WERI-Rb-1 (cell line): ENCODE measurements at places on chromosomes 5 and 9.

DNA sequence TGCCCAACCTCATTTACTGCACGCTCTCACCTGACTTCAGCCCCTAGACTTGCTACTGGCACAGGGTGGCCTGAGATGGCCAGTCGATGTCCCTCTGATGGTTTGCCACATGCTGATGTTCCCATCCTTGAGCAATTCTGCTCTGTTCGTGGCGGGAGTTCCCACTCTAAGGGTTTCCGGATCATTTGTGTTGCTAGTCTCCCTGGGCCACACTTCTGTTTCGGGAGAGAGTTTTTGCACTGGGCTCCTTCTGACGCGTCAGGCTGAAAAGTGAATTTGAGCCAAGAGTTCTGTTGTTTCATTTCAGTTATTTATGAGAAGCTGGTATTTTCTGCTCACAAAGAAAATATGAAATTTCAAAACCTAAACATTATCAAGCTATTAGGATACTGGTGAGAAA lies 597.7 kb downstream of the BNC2 start:
- DNase-seq = no peak

DNA sequence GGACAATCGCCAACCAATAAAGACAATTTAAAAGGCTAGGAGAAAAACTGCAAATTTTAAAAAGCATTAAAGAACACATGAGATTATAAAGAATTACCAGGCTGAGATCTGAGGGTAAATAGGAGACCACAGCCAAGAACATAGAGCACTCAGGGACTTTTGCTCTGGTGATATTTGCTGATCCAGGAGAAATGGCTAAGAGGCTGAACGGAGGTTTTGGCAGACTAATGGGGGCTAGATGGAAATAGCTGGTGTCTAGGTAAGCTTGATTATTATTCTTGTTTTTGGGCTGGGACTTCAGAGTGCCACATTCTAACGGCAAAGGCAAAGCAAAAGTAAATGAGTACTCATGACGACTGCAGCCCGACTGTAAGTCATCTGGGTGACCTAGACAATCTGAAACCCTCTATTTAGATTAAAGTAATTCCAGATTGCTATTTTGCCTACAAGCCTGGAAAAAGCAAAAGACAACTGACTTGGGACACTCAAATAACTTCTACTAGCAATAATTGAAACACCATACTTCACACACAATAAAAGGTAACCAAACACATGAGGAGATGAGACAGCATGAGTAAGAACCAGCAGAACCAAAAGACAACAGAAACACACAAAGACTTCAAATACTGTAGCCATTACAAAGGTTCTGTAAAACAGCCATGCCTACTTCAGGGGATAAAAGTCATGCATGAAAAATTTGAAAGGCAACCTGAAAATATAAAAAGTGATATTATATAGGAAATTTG lies 68.8 kb downstream of the JAKMIP2 start:
- no peak for DNase-seq

DNA sequence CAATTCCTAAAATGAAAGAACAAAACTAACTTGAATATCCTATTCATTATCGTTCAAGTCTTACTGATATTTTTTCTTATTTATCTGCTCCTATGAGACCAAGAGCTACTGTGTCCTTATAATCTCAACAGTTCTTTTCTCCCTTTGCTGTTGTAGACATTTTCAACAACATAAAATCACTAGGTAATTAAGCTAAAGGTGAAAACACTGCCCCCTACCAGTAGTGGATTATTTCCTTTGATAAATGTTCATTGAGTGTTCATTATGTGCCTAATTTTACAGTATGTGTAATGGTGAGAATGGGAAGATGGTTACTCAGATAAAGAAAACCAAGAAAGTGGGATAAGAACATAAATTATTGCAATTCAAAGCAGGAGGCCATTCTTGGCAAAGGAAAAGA lies 41.4 kb upstream of the PAPPA start:
- no peak for DNase-seq

- no peak for DNase-seq
Observed at GRCh38 chr9:78396087-78396486, 99.2 kb downstream of the PSAT1 start.

- DNase-seq = no peak
Observed at GRCh38 chr5:180804129-180804618, 1.6 kb upstream of the MGAT1 start.

DNA sequence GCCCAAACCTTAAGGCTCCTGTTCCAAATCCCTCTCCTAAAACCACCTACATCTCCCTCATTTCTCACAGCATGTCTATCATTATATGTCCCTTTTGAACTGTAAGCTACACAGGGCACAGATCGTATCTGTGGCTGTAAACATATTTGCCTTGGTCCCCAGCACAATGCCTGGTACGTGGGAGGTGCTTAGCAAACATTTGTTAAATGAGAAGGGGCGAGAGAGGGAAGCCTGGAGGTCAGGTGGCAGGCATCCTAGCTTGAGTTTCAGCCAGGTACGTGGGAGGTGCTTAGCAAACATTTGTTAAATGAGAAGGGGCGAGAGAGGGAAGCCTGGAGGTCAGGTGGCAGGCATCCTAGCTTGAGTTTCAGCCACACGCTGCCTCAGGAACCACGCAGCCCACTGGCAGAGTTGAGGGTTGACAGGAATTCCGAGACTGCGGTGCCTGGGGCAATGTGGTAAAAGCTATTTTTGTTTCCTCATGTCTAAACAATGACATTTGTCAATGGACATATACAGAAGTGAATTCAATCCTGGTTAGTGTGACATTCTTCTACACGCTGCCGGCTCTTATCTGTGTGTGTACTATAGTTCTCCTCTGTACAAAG lies 113.6 kb downstream of the EFNA5 start:
- DNase-seq = no peak

GRCh38 chr5:142512043-142513042 lies 173.5 kb downstream of the FGF1 start:
- DNase-seq = no peak

GRCh38 chr5:1547236-1547635 lies 23.5 kb upstream of the LPCAT1 start:
- peak; percentile 3 for DNase-seq

GRCh38 chr5:94175912-94176311 lies 434.5 kb upstream of the POU5F2 start:
- no peak for DNase-seq

GRCh38 chr5:854217-854616 lies 3.4 kb upstream of the ZDHHC11 start:
- DNase-seq = no peak

GRCh38 chr9:4321554-4321953 lies 21.7 kb upstream of the GLIS3 start:
- no peak for DNase-seq

- DNase-seq = no peak
Observed at GRCh38 chr5:78552729-78553342, 95.7 kb downstream of the LHFPL2 start.

- no peak for DNase-seq
Observed at GRCh38 chr5:154046486-154046885, 7.7 kb downstream of the MFAP3 start.

DNA sequence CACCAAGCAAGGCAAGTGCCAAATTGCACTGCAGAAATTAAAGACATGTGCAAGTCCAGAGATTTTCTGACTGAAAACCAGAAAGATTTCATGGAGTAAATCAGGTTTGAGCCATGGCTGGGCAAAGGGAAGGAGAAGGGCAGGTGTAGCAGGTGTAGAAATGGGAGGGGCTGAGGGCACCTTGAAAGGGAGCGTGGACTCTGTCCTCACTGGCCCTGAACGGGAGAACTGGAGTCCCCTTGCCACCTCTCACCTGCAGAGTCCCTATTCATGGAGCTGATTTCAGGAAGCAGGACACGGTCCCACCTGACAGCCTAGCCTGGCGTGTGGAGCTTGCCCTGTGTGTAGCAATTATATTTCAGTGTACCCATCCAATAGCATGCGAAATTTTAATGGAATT lies 46.3 kb downstream of the UBE2QL1 start:
- DNase-seq = no peak

- no peak for DNase-seq
Observed at GRCh38 chr9:97388721-97389238, 23.1 kb upstream of the TDRD7 start.

GRCh38 chr5:1724822-1725602 lies 74.6 kb downstream of the MRPL36 start:
- DNase-seq = peak; percentile 51

GRCh38 chr9:93043122-93043521 lies 15.4 kb upstream of the SUSD3 start:
- DNase-seq = no peak

GRCh38 chr5:93193431-93194347 lies 387.3 kb downstream of the NR2F1-AS1 start:
- no peak for DNase-seq

- no peak for DNase-seq
Observed at GRCh38 chr9:121672986-121673385, 21.6 kb downstream of the DAB2IP start.

DNA sequence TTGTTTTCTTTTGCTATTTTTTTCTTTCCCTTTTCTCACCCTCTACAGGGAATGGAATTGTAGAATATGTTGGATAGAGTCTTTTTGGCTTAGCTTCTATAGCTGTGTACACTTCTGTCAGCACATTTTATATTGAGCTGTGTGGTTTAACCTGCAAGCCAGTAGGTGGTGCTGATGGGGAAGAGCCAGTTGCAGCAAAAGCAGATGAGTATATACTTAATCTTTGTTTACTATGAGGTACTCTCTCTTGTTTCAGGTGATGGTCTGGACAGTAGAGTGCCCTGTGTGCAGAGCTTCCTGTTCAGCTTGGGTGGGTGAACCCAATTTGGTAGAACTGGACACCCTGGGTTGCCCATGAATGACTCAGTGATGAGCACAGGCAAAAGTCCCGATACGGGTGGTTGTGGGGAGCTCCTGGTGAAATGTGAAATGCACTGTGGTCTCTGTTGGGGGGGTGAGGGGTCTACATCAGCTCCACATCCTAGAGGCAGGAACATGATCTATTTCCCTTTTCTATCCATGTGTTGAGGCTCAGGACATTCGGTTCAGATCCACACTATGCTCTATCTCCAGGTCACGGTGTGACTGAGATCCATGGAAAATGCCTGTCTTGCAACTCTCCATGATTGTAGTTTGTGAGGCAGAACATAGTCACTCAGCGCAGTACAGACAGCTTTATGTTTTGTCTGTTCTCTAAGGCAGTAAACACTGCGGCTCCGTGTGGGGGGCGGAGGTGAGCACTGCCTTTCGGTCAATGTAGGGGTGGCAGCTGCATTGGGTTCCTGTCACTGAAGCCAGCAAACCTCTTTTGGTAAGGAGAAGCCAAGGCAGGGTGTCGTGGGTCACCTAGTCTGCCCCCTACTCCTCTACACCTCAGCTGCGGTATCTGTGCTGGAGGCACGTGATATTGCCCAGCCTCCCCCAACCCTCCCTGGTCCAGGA lies 353.2 kb downstream of the PRR16 start:
- DNase-seq = peak; percentile 56

DNA sequence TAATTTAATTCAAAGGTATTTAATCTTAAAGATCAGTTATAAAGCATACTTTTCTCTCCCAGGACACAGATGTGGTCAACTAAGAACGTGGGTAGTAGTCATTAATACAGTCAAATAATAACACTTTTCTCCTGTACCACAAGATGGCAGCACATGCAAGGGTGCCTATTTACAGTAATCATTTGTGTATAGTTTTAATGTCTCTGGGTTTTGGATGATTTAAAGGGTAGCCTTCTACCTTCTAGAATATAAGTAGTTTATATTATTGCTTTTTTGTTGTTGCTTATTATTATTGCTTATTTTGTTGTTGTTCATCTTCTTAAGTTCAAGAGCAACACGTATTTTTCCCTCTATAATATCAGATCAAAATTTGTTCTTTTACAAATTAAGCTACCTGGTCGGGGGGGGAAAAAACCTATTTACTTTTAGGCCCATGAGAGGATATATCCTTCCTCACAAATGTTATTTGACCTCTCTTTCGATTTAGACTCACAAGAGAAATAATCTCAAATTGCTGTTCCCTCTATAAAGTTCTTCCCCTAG lies 59.6 kb upstream of the SLC27A6 start:
- peak; percentile 41 for DNase-seq

DNA sequence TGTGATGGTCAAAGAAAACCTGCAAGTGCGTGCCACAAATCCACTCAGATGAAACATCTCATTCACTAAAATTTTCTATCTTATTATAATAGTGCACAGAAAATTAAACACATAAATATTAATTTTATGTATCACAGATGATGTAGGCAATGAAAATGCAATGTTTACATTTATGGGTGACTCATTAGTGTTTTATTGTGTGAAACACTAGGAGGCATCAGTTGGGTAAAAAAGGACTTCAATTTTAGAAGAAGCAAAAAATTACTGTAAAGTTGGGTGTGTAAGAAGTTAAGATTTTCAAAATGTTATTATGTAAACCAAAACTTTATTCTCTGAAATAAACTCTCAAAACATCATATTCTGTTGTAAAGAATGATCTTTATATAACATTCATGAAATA lies 4.0 kb downstream of the MEF2C start:
- DNase-seq = no peak

GRCh38 chr5:117604845-117605244 lies 1030.2 kb upstream of the SEMA6A start:
- no peak for DNase-seq

GRCh38 chr5:74212336-74212735 lies 428.2 kb downstream of the ENC1 start:
- peak; percentile 63 for DNase-seq

GRCh38 chr9:93725382-93725781 lies 149.0 kb downstream of the PHF2 start:
- no peak for DNase-seq

DNA sequence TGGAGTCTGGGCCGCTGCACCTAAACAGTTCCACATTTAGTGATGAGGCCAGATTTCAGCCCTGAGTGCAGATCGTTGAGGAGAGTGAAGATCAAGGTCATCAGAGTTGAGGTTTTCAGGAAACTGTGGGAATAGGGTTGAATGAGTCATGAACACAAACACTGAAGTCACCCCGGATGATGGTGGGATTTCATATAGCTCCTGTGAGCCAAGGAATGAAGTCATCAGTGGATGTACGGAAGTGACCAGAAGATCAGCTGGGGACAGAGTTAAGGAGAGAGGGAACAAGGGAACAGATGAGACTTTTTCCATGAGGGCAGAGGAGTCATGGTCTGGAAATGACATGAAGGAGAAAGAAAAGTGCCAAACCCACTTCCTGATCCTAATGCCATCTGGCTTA lies 36.5 kb downstream of the PALM2AKAP2 start:
- DNase-seq = no peak

GRCh38 chr9:5841771-5842573 lies 9.1 kb upstream of the ERMP1 start:
- DNase-seq = no peak

DNA sequence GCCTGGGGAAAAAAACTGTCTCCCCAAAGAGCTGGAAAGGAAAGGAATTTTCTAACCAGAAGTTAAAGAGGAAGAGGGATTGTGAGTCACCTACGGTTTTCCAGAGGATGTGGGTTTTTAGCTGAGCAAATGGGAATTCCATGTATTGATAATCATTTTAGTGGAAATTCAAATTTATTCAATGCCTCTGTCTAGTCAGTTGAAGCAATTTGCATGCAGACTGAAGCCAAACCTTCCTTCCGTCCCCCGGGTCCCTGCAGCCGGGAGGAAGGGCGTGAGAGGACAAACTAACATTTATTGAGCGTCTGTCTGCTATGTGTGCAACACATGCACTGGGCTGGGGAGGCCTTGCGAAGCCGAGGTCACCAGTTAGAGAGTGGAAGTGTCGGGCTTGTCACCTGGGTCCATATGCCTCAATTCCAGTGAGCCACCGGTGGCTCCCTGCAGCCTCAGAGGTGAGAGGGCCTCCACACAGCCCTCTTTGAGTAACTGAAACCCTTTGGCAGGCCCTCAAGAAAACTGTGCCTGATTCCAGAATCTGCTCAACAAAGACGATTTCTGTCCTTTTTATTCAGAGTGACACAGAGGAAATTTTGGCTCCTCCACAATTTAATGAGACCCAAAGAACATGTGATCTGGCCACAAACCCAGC lies 70.3 kb downstream of the COL27A1 start:
- DNase-seq = no peak
